ENCODE measurements at places on chromosomes 12 and 14. TPM values are rescaled to one million over a fixed set of nuclear protein-coding genes. Genes with fewer than 3 reads are reported as not detected.

AMHR2 gene
- polyA plus RNA-seq = not detected

DNA sequence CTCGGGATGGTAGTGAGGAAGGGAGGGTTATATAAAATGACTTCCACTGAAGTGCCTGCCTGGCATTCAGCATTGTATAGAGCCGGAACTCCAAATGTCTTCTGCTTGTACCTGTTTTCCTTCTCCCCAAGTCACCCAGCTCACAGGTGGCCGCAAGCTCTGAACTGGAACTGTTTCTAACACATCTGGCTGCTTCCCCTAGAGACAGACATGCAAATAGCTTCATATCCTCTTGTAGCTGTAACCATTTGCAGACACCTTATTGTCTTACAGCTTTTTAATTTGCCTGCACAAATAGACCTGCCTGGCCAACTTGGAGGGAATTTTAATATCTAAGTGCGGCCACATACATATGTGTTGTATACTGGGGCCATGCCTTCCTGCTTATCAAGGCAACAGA, 126.0 kb downstream of the CHST11 start:
- DNase-seq = peak; percentile 90

GRCh38 chr12:79884401-79885006, 50.4 kb downstream of the PPP1R12A start:
- DNase-seq = no peak

- DNase-seq = no peak
These were observed 58.9 kb downstream of the CCDC88C start for GRCh38 chr14:91358654-91359220.

DNA sequence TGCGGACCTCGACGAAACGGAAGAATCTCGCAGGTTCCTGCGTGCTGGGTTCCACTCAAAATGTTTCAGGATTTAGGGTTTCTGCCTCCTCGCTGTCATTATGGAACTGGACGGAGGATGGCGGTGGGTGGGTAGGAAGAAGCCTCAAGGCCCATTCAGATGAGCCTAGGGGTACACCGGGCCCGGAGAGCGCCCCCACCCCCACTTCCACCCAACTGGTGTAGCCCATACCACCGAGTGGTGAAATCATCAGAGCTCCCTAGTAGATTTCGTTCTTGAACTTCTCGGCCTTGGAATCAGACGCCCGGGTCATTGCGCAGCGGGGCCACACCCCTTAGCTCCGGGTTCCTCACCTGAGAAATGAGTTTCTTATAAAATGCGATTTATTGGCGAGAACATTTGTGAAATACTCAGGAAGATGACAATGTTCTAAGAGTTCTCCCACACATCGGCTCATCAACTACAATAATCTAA, 13.3 kb upstream of the TBX3 start:
- no peak for DNase-seq

CELA1 gene
- polyA plus RNA-seq = not detected

DNA sequence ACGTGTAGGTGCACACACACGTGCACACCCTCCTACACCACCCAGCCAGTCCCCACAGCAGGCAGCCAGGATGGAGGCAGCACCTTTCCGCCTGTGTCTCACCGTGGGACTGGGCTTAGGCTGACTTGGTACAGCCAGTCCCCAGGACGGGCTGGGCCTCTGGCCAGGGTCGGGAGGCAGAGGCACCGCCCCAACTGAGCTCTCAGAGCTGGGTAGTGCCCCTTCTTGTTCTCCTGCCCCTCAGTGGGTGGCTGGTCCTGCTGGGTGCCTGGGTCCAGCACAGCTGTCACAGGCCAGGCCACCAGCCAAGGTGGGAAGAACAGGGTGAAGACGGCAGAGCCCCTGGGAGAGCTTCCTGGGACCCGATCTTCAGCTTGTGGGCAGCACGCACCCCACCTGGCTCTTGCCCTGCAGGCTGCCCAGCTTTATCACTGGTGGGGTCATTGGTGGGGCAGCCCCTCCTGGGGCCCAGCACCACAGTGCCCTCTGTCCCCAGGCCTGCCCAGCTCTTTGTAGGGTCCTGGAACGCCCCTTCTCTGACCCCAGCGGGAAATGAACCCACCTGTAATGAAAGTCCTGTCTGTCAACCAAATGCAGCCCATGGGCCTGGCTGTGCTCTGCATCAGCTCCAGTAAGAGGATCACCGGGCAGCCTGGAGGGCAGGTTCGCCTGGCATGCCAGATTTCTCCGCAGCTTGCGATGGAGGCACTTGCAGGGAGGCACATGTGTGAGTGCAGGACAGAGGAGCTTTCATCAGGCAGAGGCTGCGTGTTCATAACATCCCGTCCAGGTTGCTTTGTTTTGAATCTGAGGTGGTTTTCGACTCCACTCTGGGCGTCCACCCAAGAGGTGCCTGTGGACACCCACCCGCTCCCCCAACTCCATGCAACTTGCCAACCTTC, 14.7 kb downstream of the CDCA4 start:
- DNase-seq = no peak

UNC119B gene
- 9.5 TPM for polyA plus RNA-seq

DNA sequence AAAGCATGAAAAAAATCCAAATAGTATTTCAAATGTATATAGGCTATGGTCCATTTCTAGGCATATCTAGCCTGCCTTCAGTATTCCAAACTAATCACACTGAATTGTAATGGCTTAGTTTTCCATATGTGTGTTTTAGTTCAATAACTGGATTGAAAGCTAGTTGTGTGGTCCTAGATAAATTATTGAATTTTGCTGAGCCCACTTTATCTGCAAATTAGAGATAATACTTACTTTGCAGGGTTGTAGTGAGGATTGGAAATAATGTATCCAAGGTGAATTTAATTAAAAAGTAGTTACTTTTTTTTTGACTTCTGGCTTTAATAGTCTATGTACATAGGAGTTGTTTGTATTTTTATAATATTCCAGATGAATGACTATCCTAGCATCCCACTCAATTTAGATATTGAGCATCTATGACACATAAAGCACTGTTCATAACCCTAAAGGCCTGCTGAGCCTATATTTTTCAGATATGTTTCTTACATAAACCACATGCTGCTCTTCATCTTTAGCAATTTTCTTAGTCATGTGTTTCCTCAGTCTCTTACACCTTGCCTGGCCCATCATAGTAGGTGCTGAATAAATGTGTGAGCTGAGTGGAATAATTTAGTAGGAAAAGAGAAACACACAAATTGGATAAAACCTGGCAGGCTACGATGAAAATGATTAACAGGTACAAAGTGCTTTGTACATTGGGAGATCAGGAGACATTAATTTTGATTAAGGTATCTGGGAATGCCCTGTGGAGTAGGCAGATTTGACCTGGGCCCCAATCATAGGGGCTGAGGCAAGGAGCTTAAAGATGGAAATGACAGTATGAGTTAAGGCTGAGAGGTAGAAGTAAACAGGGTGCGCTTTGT, 1.1 kb upstream of the ATP23 start:
- DNase-seq = no peak

MAPK1IP1L gene
- 110 TPM for polyA plus RNA-seq

LGALS3 gene
- 3.2 TPM for polyA plus RNA-seq

MIPOL1 gene
- polyA plus RNA-seq = not detected

- DNase-seq = no peak
These were observed 413.7 kb downstream of the RAD51B start for GRCh38 chr14:68233101-68233784.

- no peak for DNase-seq
These were observed 1.1 kb downstream of the CKB start for GRCh38 chr14:103521438-103521950.

DNA sequence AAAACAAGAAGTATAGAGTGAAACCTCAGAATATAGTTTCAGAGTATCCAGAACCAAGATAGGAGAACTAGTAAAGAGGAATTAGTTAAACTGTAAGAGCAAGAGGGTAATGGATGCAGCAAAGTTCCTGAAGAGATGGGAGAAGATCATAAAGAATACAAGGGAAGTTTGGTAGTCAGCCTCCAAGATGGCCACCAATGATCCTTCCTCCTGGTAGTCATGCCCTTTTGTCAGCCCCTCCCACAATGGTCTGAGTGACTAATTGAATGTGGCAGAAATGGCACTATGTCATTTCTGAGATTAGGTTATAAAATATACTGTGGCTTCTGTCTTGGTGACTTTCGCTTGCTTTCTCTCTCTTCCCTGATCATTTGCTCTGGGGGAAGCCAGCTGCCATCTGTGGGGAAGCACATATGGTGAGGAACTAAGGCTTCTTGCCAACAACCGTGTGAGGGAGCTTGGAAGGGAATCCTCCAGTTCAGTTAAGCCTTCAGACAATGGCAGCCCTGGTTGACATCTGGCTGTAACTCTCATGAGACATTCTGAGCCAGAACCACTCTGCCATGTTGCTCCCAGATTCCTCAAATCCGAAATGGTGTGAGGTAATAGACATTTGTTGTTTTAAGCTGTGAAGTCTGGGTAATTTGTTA, 55.3 kb upstream of the AMN1 start:
- no peak for DNase-seq

GRCh38 chr12:57896115-57896433, 45.3 kb upstream of the ATP23 start:
- DNase-seq = no peak

- no peak for DNase-seq
These were observed 505 bp downstream of the UBE3B start for GRCh38 chr12:109477963-109478315.

- DNase-seq = no peak
These were observed 21.8 kb upstream of the EIF2B2 start for GRCh38 chr14:74980731-74981461.

DNA sequence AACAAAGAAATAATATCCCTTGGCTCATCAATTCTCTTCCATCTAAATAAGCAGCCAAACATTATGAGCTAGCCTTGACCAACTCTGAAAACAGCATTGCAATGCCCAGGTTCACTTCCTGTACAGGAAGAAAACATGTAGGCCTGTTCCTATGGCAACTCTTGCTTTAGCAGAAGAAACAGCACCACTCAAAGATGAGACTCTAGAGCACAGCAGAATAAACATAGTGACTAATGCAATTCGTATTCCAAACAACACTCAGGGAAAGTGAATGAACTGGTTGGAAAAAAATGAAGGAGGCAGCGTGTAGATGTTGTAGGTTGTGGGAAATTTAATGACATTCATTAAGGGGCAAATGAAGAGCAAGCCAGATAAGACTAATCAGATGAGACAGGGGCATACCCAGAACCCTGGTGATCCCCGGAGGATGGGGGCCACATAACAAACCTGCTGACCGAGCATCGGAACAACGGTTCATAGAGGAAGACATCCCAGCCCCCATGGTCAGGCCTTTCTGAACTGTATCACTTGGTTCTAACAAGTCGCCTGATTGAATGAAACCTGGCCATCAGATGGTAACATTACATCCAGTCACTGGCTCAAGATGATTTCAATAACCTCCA, 9.0 kb downstream of the ARHGDIB start:
- DNase-seq = peak; percentile 71

DNA sequence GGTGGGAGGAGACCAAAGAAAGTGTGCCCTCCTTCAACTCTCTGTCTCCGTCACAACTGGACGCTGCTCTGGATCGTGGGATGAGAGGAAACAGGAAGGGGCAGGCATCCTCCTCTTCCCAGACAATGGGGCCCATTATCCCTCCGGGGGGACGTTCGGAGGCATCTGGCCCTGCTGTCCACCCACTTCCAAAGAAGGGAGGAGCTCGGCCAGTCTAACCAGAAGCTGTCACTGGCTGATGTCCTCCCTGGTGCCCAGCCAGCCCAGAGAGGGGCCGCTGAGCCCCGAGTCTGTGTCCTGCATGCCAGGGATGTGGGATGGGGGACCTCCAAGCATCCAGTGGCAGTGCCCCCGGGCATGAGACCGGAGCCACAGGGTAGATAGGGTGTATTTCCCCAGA, 39.8 kb upstream of the MEG3 start:
- DNase-seq = no peak

GRCh38 chr12:115354007-115354890, 670.3 kb upstream of the TBX3 start:
- no peak for DNase-seq

NEDD8 gene
- polyA plus RNA-seq = 333 TPM

INHBE gene
- not detected for polyA plus RNA-seq

- DNase-seq = no peak
These were observed 32.8 kb downstream of the TSHR start for GRCh38 chr14:80988192-80988591.

PTPRO gene
- 13.4 TPM for polyA plus RNA-seq

DNA sequence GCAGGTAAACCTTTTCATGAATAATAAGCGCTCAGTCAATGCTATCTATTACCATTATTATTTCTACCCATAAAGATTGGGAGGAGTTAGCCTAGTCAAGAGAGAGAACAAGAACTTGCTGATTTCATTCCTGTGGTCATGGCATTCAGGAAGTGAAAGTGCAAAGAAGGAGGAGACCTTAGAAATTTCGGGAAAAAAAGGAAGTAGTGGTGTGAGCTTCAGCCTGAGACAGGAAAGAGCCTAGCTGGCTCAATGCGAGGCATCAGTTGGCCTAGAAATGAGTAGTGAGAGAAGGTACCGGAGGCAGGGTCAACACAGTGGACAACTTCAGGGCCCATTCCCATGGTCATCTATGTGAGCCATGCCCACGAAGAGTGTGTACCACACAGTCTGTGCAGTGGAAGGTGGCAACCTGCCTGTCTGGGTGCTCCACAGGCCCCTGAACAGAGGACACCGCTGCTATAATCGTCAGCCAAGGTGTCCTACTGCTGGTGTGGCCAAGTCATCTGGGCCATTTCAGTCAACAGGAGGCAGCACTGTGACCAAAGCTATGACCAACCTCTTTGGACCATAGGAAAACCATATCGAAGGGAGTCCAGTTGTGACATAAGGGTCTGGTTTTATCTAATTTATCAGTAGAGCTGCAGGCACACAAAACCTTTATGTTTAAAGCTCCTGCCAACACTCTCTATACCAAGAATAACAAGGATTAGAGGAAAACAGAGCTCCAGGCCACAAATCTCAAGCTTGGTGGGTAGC, 16.2 kb upstream of the STON2 start:
- no peak for DNase-seq

DNA sequence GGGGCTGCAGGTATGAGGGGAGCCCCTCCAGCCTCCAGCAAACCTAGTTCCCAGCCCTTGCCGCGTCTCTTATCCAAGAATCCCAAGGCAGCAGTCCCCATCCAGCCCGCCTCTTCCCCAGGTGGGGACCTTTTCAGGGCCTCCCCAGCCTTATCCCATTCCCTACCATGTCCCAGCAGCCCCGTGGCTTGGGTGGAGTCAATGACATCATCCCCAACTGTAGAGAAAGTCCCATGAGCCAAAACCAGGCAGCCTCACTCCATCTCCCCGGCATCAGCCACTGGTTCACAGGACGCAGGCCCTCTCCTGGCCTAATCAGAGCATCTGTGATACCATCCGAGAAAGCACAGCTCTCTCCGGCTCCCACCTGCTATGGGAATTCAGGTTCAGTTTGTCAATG, 131.0 kb downstream of the NCOR2 start:
- no peak for DNase-seq

- no peak for DNase-seq
These were observed 19.1 kb downstream of the MARK3 start for GRCh38 chr14:103404032-103404918.

SALL2 gene
- not detected for polyA plus RNA-seq
